Caudate nucleus (tissue), 63 donors: ENCODE measurements at places on chromosomes 16 and 17.

DNA sequence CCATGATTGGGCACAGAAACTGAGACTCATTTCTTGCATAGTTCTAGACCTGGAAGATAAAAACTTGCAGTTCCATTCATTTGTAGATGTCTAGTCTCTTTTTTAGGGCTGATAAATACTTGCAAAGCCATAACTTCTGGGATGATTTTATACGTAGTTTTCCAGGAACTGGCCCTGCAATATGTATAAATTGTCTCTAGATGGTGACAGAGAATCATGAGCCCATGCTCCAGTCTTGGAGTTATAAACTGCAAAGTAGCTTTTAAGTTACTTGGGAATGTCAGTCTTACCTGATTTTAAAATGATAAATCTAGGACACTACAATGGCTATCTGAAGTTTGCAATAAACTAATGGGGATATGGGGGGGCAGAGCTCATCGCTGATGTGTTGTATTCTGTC is 3.0 kb upstream of the ADAMTS18 start:
- DNase-seq = no peak

GRCh38 chr17:4676791-4677190 is 27.1 kb downstream of the PELP1 start:
- DNase-seq = no peak

- DNase-seq = no peak
Measured at GRCh38 chr17:14152721-14153120, 83.4 kb downstream of the COX10 start.

- no peak for DNase-seq
Measured at GRCh38 chr17:69452664-69453260, 38.3 kb downstream of the MAP2K6 start.

- DNase-seq = no peak
Measured at GRCh38 chr17:55233840-55234239, 30.9 kb upstream of the HLF start.

DNA sequence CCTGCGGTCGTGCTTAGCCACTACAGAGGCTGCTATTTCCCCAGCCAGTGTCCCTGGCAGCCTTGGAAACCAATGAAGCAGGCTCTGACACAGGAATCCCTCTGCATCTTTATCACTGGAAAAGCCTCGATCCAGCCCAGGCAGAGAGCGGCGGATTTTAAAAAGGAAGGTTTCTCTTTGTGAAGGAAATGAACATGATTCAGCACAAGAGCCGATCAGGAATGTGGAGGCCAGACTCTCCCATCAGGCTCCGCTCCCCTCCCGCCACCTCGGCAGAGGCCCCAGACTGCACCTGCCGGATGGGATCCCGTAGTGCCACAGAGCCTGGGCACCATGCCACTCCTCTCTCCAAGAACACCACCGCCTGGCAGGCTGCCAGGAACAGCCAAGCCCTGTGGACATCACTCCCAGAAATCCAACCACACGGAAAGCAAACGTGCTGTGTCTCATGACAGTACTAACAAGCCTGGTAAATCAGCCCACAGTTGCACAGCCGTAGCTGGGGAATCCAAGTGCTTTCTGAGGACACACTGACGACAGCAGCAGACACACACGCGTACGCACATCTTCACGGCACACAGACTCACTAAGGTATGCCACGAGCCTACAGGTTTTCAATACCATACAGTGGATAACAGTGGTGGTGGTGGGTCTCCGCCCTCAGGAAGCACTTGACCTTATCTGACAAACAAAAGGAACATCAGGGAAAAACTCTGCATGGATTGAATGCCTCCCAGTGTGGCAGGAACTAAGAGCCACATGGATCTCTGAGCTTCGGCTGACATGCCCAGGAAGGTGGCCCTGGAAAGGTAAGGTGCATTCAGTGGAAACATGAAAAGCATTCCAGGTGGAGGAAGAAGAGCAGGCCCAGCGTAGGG is 5.4 kb downstream of the LRRC75A start:
- peak; percentile 20 for DNase-seq

- DNase-seq = no peak
Measured at GRCh38 chr17:48159232-48159631, 51.7 kb downstream of the SNX11 start.

- DNase-seq = no peak
Measured at GRCh38 chr16:3187798-3188674, at the start of gene OR1F1. Gene OR1F1, plus strand, starts transcription at chr16:3188204.

- DNase-seq = no peak
Measured at GRCh38 chr16:22751104-22751667, 62.8 kb upstream of the HS3ST2 start.

DNA sequence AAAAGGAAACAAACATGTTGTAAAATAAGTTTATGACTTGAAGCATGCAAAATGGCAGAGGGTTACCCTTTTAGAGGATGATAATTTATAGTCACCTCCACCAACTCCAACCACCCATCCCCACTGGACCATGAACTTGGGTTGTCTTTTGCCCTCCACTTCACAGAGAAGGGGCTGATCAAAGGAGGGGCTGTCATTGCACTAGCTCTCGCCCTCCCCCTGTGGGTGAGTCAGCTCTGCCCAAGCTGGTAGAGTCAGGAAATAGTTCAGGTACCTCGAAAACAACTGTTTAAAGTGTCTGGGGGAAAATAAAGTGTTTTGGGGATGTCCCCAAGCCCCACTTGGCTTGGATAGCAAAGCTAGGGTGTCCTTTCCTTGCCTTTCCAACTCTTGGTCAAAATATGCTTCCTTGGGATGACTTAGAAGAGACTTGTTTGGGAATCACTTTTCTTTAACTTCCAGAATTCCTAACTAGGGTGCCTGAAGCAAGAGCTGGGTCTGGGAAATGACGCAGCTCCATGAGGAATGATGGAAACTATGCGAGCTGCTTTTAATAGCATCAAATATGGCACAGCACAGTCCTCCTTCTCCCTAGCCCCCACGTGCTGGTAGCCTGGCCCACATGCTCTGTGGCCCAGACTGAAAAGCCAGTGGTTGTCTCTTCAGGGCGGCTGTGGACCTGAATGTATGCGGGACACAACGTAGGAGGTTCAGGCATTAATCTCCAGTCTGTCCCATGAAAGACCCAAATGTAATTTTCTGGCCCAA is 40.7 kb downstream of the TBX4 start:
- DNase-seq = no peak

DNA sequence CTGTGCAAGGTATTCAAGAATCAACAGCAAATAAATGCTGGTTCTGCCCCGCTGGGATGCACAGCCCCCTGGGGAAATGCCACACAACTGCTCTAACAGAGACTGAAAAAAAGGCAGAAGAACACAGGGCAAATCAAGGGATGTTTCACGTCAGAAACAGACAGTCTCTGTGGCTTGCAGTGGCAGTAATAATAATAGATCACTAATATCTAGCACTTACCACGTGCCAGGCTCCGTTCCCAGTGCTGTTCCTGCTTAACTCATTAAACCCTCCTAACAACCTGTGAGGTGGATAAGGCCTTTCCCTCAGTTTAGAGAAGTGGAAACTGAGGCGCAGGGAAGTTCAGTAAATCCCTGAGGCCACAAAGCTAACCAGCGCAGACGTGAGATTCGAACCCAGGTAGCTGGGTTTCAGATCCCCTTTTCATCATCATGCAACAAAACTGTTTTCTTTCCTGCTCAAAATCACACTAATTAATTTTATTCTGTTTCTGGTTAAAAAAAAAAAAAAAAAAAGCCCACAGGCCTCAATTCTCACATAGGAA is 36.7 kb downstream of the ARHGAP17 start:
- no peak for DNase-seq

DNA sequence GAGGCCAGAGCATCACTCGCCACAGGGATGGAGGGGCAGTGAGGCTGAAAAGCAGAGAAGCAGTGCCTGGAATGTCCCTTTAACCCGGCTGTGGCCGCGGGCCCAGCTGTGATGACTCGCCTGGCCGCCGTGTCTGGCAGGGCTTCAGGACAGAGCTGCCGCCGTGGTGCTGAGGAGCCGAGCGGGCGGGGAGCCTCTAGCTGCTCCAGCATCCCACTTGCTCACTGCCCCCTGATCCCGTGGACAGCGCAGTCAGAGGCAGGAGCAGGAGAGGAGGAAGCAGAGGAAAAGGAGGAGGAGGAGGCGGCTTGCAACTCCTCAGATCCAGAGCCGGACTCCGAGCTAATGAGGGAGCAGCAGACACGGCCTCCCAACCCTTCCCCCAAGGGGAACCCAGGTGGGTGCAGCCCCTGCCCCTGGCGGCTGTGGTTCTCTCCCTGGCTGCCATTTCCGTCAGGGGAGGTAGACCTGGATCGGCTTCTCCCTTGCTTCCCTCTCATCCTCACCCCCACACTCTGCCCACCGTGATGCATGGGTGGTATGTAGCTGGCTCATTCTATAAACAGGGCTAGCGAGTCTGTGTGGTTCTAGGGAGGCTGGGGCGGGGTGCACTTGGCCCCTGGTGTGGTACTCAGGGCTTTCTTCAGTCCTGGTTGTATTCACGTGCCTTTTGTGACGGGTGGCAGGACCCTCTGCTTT is 165.7 kb downstream of the CMIP start:
- DNase-seq = peak; percentile 28

GRCh38 chr16:16086653-16087446 is 136.4 kb downstream of the ABCC6 start:
- no peak for DNase-seq

DNA sequence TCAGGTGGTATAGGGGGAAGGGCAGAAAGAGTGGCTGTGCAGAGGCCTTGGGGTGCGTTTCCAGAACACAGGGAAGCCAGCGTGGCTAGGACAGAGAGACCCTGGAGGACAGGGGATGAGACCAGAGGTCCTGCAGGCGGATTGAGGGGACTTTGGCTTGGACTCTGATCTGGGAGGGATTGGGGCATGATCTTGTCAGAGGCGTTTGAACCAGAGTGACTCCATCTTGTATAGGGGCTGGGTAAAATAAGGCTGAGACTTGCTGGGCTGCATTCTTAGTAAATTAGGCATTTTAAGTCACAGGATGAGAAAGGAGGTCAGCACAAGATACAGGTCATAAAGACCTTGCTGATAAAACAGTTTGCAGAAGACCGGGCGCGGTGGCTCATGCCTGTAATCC is 5.4 kb upstream of the NATD1 start:
- DNase-seq = no peak

DNA sequence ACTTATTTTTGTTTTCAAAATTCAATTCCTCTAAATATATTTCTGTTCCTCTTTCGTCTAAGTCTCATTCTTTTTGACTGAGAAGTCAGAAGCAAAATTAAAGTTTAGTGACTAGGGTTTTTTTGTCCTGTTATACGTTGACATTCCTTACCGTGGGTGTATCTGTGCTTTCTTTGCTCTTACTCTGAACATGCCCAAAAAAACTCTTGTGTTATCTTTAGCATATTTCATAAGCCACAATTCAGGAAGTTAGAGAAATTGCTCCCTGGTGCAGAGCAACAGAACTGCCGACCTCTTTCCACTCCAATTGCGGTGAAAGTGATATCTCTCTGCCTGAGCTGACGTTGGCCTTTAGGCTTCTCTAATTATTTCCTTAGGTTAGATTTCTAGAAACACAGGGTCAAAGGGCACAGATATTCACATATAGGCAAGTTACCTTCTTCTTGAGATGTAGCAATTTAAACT is 65.7 kb downstream of the CENPV start:
- DNase-seq = no peak

- DNase-seq = no peak
Measured at GRCh38 chr16:3722508-3722907, 5.2 kb upstream of the TRAP1 start.

DNA sequence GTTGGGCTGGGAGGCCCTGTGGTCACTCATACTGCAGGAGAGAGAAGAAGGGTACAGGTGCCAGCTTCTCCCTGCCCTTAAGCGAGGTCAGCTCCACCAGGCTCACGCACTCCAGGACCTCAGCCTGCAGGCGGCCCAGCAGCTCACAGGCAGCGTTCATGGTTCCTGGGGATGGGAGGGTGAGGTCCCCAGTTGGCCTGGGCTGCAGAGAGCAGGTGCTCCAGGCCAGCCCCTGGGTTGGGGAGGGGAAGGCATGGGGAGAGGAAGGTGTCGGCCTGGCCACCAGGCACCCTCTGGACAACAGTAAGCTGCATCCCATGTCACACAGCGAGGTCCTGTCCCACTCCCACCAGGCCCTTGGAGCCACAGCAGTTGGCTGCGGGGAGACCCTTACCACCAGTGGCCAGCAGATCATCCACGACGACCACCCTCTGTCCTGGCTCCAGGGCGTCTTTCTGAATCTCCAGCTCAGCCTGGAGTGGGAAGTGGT is 2.0 kb downstream of the APRT start:
- no peak for DNase-seq

DNA sequence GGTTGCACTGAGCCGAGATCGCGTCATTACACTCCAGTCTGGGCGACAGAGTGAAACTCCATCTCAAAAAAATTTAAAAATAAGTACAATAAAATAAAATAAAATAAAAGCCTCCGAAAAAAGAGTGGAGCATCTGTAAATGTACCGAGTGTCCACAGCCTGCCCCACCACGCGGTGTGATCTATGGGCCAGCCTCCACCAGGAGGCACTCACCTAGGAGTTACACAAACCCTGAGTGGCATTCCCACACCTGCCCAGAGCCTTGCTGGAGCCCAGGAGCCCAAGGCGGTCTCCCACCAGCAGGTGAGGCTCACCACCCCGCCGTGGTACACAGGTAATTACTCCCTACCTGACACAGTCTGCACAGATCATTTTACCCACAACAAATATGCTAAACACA is 183.2 kb downstream of the ZNF423 start:
- no peak for DNase-seq

GRCh38 chr17:42184713-42185620 is at the start of gene HCRT:
Gene HCRT, minus strand, starts transcription at chr17:42185452. Its CDS starts 87 bp downstream, at chr17:42185365.
- DNase-seq = no peak

DNA sequence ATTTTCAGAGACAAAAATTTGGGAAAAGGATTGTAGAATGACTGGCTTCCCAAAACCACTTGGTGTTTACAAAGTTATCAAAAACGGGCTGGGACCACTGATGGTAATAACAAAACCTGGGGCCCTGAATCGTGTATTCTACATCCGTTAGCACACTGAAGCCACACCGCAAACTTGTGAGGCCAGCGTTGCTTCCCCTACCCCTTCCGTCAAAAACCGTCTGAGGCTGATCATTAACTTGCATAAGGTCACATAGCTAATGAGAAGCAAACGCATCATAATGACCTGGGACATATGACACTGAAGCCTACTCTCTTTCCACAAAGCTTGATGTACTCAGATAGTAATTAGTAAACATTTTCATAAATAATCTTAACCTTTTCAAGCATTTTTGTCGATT is 704.3 kb downstream of the MAF start:
- no peak for DNase-seq

DNA sequence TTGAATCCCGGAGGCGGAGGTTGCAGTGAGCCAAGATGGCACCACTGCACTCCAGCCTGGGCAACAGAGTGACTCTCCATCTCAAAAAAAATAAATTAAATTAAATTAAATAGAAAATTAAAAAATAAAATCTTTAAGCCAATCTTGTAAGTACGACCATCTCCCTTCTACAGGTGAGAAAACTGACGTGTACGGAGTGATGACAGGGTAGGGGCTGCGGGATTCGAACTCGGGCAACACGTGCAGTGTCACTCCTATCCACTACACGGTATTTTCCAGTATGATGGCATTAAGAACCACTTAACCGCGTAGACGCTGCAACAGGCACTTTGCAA is 762 bp downstream of the WDR59 start:
- no peak for DNase-seq

GRCh38 chr17:1644493-1645206 is 882 bp downstream of the SCARF1 start:
- no peak for DNase-seq

DNA sequence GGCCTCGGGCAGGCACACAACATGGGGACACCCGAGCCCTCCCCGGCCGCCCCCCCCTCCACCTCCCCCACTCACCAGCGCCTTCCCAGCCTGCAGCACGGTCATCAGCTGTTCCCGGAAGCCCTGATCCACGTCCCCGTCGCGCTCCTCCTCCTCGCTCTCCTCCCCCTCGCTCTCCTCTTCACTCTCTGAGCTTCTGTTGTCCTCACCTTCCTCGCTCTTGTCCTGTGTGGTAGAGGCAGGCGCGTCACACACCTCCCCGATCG is 10.3 kb downstream of the MYBBP1A start:
- DNase-seq = no peak
